NCI-H2171 (cell line): ENCODE measurements at places on chromosomes 7 and 10.

GRCh38 chr7:135247746-135248471 lies 14.3 kb downstream of the STRA8 start:
- DNase-seq, result no peak

- no peak for DNase-seq
Observed at GRCh38 chr10:10787586-10787985, 230.1 kb upstream of the CELF2 start.

DNA sequence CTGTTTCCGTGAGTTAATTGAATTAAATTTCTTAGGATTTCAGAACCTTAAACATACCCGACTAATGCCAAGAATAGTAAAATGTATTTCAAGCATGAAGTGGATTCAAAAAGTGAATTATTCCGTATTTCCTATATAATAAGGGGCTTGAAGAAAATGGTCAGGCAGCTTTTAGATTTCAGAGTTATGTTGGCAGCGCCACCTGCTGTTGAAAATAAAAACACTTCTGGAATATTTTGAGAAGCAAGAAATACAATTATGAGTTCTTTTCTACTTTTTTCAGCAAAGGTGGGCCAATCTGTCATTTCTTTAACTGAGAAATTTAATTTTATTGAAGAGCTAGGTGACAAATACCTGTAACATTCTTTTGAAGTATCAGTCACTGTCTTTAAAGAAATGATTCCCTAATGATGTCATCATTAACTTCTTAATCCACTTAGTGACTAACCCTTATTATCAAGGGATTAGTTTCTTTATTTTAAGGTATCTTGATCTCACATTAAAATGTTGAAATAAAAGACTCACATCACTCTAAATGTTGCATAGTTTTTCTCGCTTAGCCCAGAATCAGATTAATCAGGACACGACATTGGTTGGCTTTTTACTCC lies 36.6 kb upstream of the AGR3 start:
- peak; percentile 14 for DNase-seq

DNA sequence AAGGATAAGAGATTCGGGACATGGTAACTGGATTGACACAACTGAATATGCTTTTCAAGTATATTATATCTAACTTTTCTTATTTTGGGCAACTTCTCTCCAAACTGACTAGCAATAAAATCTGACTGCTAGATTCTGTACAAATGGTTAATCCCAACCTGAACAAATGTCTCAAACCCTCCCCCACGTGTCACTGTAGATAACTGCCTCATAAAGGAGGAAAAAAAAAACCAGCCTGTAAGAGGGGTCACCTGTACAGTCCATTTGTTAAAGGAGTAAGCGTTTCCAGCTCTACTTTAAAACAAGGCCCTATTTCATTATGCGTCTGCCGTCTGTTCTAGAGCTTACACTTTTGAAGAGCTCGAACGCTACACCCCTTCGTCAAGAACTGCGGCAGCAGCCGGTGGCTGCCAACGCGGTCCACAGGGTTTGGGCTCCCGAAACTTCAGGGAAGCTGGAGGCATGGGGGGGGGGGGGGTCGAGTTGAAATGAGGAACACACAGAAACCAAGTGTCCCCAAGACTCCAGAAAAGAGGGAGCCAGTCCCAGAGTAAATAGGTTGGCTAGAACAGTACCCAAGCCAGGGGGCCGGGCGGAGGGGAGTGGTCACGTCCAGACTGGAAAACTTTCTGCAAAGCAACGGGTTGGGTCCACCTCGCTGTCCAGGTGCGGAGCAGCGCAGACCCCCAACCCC lies 492 bp downstream of the COG5 start:
- no peak for DNase-seq

DNA sequence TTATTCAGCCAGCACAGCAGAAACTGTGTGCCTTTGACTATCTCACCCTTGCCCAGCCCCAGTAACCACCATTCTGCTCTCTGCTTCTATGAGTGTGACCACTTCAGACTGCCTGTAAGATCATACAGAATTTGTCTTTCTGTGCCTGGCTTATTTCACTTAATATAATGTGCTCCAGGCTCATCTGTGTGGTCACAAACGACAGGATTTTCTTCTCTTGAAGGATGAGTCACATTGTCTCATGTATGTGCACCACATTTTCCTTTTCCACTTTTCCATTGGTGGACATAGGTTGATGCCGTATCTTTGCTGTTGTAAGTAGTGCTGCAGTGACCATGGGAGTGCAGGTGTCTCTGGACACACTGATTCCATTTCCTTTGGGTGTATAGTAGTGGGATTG lies 122.5 kb upstream of the LANCL2 start:
- no peak for DNase-seq

GRCh38 chr7:130793855-130794618 lies 60.0 kb upstream of the KLF14 start:
- DNase-seq, result no peak

DNA sequence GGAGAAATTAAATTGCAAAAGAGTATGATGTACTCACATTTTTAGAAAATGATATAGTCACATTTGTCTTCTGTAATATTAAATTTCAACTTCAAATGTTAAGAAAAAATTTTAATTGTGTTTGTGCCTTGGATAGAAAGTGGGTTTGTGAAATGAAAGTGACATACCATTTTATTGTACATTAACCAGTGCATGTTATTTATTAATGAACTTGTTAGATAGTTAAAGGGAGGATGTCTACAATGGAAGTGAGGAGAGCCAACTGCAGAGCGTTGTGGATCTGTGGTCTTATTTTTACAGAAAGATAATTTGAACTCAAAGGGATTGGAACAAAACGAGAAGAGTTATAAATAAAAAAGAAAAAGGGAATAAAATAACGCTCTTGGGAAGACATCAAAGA lies 291.7 kb downstream of the ARL4A start:
- no peak for DNase-seq

DNA sequence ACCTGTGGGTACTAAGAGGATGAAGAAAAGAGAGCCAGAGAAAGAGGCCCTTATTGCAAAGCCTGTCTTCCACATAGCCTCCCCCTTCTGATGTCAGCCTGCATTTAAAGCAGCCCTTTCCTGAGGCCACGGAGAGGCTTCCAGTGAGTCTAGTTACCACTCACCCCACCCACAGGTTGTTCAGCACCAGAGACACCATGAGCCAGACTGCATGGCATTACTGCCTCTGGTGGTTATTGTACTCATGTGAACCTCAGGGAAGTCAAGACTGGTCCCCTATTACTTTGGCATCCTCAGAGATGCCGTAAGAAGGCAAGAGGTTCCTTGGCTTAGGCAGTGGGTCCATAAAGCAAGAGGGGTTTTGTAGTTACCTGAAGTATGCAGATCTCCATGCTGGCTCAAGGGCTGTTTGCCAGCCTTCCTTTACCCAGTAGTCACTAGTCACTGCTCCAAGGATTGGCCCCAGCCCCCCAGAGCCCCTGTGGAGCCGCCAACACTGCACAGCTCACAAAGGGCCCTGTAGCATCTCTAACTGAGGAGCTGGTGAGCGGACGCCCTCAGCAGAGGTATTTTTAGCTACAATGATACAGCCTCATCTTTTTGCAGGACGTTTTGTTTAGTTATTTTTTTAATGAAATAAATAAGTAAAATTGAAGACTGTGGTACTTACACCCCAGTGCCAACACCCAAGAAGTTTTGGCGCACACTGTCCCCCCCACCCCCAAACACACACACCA lies 20.7 kb downstream of the LRRC4 start:
- no peak for DNase-seq

GRCh38 chr7:79855172-79855571 lies 279.5 kb upstream of the GNAI1 start:
- DNase-seq, result no peak

GRCh38 chr10:52755297-52756062 lies 17.1 kb downstream of the MBL2 start:
- DNase-seq, result no peak

GRCh38 chr7:110718503-110719205 lies 372.3 kb upstream of the LRRN3 start:
- no peak for DNase-seq

GRCh38 chr10:68489919-68490318 lies 18.1 kb upstream of the DNA2 start:
- no peak for DNase-seq

GRCh38 chr7:129433847-129434674 lies at the start of gene STRIP2:
TSS of gene STRIP2 (plus strand) at chr7:129434432. CDS start at chr7:129434473, 41 bp downstream.
- peak; percentile 85 for DNase-seq

DNA sequence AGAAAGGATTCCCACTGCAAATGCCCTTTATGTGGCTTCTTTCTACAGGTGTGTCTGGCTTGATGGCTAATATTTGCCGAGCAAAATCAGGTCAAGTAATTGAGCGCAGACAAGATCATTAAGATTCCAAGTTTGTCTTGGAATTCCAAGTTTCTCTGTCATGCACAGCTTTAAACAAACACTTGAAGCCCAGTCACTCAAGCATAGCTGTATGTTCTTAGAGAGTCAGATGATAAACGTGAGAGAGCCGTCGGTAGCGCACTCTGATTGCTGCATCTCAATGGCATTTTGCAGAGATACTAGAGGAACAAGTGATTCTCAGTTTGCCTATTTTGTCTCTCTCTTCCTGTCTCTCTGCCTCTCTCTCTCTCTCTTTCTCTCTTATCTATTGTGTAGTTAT lies 658 bp downstream of the DMBT1 start:
- DNase-seq, result no peak

DNA sequence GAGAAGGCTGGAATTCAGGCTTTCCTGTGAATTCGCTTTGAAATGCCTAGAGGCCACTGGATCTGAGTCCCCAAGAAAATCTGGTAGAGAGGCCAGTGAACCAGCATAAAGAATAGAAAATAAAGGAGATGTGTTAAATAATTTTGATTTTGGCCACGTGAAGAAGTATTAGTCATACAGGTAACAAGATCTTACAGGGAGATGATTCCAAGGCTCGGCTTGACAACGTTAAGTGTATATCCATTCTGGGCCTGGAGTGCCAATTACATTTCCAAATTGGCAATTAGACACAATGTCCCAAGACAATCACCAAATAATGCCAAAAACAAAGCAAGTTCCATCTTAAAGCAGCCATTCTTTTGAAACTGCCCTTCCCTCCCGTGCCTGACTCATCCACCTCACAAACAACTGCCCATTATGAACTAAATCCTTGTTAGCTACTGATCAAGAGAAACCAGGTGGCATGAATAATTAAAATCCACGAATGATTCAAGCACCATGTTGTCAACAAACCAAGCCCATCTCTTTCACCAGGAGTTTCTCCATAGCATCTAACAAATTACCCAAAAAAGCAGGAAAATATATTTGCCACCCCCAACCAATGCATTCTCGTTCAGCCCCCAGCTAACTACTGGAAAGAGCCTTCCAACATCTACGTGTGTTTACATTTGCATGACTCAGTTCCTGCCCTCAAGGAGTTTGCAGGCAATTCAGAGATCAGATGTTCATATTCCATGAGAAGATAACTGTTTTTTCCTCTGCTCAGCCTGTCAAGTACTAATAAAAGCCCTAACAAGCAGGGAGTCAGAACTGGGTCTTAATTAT lies 8.5 kb downstream of the KCNMA1 start:
- DNase-seq, result no peak

DNA sequence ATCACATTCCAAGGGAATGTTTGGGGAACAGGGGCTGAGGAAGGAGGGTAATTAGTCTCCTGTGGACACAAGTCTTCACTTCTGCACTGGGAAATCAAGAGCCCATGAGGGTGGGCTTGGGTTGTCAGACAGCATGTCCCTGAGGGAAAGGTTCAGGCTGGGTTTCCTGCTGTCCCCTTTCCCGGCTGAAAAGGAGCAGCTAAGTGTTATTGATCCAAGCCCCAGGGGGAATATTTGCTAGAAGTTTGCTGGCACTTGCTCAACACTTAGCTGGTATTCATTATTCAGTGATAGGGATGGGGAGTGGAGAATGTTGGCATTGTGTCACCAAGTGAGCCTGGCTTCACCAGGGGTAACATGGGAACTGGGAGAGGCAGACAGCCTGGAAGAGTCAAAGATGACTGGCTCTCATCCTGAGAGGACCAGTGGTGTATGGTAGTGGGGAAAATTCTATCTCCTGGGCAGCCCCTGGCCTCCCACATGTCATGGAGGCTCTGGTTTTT lies 344.4 kb upstream of the PODXL start:
- no peak for DNase-seq

- DNase-seq, result no peak
Observed at GRCh38 chr7:2681929-2682799, 5.8 kb upstream of the AMZ1 start.

GRCh38 chr10:80894797-80895467 lies 357.2 kb downstream of the SH2D4B start:
- DNase-seq, result no peak

DNA sequence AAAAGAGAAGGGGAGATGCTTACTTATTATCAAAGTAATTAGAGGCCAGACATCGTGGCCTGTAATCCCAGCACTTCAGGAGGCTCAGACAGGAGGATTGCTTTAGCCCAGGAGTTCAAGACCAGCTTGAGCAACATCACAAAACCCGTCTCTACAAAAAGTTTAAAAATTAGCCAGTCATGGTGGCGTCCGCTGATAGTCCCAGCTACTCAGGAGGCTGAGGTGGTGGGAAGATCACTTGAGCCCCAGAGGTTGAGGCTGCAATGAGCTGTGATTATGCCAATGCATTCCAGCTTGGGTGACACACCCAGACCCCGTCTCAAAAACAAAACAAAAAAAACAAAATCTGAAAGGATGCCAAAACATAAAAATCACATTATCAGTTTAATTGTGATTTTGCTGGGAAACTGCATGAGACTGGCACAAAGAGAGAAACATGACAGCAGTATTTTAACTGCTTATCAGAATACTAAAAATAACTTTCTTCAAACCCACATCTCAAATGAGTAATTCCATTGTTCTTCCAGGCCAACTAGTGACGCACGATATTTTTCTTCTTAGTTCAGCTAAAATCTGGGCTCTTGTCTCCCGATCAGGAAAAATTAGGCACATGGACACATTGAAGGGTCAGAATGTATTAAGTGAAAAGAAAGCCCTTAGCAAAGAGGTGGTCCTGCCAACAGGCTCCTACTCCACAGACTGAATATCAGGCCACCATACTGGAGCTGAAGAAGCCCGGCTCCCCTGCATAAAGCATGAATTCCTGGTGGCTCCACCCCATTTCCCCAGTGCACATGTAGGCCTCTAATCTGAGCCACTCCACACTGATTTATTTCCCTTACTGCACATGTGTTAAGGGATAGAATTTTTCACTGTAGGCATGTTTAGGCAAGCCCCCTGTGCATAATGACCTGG lies 9.6 kb upstream of the CCM2 start:
- peak; percentile 67 for DNase-seq
